ENCODE measurements at places on chromosomes 13 and 19.

- no peak for DNase-seq
Observed at GRCh38 chr19:33256261-33256660, 30.6 kb upstream of the SLC7A10 start.

GRCh38 chr19:4444765-4445741, 12.5 kb downstream of the UBXN6 start:
- no peak for DNase-seq

DNA sequence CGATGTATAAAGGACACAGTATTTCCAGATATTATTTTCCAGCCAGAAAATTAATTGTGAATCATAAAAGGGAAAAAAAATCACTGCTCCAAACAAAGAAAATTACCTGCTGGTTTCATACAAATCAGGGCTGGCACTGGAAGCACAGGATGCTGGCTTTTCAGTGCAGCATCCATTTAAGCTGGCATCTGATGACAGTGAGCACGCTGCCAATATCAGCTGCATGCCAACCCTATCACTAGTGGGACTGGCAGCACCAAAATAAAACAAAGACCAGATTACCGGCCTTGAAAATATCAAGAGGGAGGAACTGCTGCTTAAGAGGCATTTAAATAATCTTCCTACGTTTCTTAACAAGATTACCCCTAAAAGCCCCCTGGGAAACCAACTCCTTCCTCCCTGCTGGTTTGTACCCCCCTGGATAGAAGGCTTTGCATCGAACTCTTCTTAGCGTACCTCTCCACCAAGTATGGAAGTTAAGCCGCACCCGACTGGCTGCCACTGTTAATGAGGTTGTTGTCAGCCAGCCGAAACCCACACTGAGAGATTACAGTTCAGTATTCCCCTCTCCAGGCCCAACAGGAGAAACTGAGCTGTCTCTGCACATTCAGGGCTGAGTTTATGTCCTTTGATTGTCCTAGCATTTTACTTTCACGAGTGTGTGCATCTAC, 257.8 kb downstream of the EFNB2 start:
- DNase-seq, result no peak

DNA sequence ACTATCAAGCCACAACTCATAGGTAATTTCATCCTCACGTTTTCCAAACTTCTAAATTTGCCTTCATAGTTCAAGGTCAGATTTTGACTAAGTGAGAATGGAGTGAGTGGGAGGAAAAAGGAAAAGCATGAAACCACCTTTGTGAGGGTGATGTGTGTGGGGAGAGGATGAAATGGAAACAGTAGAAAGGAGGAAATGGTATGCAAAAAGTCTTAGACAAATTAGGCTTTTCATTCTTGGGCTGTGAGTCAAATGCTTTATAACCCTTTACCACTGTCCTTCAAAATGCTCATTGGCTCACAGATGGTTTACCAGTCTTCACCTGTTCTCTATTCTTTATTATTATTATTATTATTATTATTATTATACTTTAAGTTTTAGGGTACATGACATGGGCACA, 127.2 kb downstream of the RAP2A start:
- DNase-seq, result no peak

- DNase-seq, result no peak
Observed at GRCh38 chr13:35994131-35994966, 136.8 kb downstream of the DCLK1 start.

DNA sequence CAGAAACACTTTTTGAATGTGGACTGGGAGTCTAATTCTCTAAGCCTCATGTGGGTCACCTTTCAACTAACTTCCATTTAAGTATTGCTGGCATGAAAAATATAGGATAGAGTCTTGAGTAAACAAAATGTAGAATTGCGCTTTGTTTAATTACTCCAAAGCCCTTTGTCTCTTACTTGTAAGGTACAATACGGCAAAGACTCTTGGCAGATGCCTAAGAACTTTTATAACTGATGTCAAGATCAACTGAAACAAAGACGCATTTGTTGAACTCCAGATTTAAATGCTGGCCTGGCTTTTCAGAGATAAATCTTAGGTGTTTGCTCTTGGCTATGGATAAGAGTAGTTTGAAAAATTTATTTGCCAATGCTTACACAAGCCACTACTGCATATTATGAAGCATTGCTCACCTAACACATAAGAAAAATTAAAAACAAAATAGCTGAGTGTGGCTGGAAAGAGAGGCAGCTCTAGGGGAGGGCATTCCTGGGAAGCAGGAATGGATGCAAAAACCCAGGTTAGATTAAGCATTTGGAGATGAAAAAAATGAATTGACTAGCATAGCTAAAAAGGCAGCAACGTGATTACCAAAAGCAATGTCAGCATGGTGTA, 107.3 kb upstream of the STARD13 start:
- DNase-seq, result no peak
